M059J (cell line): ENCODE measurements at places on chromosomes 11 and 22. TPM values are rescaled to one million over a fixed set of nuclear protein-coding genes. Genes with fewer than 3 reads are reported as not detected.
A peak's percentile ranks its signal among the peaks of the same experiment; 100 is the strongest.

- no peak for DNase-seq
Measured at GRCh38 chr11:62413060-62413696, 5.7 kb upstream of the SCGB1A1 start.

DNA sequence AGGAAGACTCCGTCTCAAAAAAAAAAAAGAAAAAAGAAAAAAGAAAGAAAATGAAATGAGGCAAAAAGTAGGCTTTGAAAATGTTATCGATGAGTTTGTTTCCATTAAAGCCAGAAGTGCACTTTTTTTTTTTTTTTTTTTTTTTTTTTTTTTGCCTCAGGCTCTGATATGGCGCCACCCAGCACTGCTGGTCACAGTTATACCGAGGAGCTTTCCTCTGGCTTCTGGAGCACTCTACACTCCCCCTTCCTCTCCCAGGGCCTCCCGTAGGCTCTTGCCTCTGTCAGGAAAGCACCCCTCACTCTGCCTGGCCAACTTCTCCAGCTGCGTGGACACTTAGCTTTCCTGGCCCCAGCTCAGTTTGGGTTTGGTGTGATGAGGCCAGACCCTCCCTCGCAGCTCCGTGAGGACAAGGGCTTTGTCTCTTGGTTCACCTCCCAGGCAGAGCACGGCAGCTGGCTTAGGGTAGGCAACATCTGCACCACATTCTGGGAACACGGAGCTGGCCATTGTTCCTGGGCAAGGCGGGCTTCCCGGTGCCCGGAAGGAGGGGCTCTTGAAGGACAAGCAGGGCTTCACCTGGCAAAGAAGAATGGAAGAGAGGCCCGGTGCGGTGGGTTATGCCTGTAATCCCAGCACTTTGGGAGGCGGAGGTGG is 16.9 kb downstream of the FADS2 start:
- DNase-seq = no peak

DNA sequence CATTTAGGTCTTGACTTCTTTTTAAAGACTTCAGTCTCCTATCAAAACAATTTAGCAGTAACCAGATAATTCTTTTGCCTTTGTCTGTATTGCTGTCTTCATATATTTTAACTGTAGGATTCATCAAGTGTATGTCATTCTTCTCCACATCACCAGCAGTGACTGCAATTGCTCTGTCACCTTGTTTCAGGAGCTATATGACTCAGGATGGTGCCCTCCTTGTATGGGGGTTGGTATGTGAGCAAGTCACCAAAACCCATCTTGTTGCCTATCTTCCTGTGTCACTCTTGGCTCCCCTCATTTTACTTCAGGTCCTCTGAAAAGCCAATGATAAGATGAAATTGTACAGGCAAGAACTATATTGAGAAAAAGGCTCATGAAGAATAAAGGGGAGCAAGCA is 256.9 kb upstream of the LUZP2 start:
- no peak for DNase-seq

GRCh38 chr22:36611241-36611976 is 82.4 kb upstream of the EIF3D start:
- no peak for DNase-seq

PKNOX2 gene
- not detected in 2 replicates for total RNA-seq

OR52J3 gene
- total RNA-seq = not detected in 2 replicates

DNA sequence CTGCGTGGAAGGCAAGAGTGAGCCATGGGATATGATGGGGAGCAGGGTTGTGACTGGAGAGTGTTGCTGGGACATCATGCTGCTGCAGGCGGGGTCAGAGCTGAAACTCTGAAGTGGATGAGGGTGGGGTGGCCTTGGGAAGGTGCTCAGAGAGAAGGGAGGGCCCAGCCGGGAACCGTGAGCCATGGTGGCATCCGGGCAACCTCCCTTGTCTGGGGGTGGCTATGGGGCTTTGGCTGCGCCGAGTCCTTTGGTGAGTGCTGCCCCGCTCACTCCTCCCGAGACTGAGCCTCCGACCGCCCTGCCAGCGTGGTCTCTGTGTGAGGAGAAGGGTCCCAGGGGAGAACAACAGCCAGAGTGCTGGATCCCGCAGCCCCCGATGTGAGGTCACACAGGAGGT is 632.0 kb downstream of the BRD1 start:
- no peak for DNase-seq

PLAAT5 gene
- total RNA-seq = not detected in 2 replicates

CSRP3 gene
- not detected in 2 replicates for total RNA-seq

- peak; percentile 34 for DNase-seq
Measured at GRCh38 chr11:47714554-47715081, 551 bp downstream of the AGBL2 start.

- DNase-seq = peak; percentile 94
Measured at GRCh38 chr11:123174196-123175183, 20.6 kb downstream of the CLMP start.

DNA sequence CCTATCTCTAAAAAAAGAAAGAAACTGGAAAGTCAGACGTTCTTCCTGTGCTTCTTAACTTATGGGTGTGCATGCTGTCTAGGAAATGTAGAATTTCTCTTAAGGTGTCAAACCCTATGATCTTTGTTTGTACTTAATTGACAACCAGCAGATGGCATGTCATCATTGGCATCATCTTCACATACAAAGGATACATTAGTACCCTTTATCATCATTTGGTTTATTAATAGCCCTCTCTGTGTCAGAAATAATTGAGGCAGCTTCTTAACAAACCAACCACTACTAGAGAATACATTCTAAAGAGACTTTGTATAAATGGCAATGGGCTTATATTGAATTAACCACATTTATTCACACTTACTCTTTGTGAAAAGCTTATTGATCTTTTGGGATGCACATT is 13.9 kb downstream of the SRPRA start:
- no peak for DNase-seq

GRCh38 chr22:20237480-20238440 is 30.4 kb downstream of the RTN4R start:
- DNase-seq = no peak

DNA sequence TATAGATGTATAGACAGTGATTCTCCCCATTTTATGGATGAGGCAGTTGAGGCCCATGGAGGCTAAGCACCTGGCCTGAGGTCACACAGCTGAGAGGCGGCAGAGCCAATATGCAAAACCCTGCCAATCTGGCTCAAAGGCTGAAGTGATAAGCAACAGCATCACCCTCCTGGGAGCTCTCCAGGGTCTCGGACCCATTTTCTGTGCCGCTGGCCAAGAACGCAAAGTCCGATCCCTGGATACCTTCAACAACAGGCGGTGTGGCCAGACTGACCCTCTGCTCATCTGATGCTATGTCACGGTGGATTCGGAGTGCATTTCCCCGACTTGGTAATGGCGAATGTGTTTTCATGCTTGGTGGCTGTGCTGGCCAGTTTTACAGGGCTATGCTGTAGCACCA is 595.0 kb downstream of the TBC1D22A start:
- DNase-seq = no peak

- DNase-seq = peak; percentile 34
Measured at GRCh38 chr22:44623771-44624510, 78.1 kb upstream of the PRR5 start.
